ENCODE measurements at places on chromosomes 11 and 22.

DNA sequence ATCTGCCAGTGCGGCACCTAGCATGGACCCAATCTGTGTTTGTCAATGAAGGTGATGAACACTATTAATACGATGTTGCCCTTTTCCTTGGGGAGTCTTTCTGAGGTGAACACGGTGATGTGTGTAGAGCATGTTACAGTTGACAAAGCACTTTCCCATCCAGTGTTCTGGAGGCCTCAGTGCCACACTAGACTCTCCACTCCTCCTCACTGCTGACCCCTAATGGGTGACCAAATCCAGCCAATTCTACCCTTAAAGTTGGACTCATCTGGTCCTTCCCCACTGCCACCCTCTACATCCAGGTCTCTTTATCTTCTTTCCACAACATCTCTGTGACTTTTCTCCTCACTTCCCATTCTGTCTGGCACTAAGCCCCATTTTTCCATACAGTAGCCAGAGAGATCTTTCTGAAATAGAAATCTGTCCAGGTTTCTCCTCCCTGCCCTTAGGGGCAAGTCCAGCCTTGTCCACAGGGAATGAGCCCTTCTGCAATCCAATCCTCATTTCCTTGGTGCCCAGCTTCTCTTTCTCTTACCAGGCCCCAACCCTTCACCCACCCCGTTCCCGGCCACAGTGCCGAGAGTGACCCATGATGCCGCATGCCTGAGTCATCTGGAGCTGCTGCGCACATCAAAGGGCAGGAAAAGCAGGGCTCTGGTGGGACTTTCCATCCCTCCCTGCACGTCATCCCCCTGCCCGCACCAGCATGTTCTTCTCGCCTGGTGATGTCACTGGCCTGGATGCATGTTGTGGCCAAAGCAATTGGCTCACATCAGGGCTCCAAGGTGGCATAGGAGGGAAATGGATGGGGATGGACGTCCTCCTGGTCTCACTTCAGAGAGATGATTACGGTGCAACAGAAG lies 64.2 kb downstream of the RASSF10 start:
- peak; percentile 33 for DNase-seq

DNA sequence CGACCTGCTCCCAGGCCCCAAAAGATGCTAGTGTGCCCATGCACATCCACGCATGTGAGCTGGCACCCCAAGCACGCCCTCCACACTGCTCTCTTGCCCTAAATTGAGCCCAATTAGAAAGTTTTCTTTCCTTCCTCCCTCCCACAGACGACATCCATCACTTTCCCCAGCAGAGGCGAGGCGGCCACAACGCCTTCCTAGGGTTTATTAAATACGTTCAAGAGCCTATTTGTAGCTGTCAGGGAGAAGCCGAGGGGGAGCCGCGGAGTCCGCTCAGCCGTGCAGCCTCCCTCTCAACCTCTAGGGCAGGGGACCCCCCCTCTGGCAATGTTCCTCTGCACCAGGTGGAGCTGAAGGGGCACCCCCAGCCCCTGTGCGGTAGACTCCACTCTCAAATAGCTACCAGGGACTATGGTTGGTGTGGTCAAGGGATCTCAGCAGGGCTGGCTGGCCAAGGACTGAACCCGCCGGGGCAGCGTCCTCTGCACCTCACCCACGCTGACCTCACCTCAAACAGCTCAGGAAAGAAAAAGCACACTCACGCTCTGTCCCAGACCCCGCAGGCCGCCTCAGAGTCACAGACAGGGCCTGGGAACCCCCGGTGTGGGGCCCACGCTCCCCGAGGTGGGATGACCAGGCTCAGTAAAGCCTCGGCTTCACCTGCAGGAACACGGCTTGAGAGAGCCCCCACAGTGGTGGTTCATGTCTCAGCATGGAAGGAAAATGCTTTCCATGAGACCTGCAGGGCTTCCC lies 152.4 kb downstream of the DSCAML1 start:
- no peak for DNase-seq

- DNase-seq, result peak; percentile 25
Measured at GRCh38 chr22:27274770-27275449, 526.6 kb downstream of the MN1 start.

- DNase-seq, result peak; percentile 40
Measured at GRCh38 chr11:10379871-10380568, 75.0 kb upstream of the AMPD3 start.

DNA sequence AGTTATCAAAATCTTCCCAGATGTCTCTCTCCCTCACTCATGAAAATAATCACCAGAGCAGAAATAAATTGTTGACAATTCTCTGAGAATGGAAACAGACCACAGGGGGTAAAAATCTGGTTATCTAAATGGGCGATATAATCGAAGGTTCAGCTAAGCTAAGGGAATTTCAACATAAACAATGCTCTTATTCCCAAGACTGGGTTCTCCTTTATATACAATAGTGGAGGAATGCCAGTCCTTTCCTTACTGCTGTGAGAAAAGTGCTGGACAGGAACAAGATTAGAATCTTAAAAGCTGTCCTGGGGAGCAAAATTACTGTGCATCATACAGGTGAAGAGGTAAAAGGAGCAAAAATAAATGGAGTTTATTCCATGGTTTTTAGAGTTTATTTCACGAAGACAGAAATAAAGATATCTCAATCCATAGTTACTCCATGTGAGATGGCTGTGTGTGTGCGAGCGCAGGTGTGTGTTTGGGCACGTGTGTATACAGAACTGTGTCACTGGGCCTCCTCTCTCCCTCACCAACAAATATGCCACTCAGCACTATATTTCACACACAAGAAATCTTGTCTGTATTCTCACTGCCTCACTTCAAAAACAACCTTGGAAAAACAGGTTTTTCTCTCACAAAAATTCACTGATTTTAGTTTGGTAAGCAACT lies 385.6 kb downstream of the DCDC1 start:
- no peak for DNase-seq

DNA sequence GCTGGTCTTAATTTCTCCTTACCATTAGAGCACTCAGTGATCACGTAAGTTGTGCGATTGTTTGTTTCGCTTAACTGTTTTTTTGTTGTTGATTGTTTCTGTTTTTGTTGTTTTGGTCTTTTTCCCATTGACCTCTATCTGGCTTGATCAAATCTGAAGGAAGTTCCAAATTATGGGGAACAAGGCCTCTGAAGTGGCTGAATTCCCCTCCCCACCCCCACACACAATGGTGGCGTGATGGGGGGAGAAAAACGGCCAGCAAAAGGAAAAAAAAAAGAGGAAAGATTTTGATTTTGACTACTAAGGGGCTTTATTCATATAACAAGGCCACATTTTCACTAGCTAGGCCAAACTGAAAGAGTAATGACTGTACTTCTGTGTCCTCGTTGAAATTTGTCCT lies 53.6 kb downstream of the OSBPL5 start:
- no peak for DNase-seq

DNA sequence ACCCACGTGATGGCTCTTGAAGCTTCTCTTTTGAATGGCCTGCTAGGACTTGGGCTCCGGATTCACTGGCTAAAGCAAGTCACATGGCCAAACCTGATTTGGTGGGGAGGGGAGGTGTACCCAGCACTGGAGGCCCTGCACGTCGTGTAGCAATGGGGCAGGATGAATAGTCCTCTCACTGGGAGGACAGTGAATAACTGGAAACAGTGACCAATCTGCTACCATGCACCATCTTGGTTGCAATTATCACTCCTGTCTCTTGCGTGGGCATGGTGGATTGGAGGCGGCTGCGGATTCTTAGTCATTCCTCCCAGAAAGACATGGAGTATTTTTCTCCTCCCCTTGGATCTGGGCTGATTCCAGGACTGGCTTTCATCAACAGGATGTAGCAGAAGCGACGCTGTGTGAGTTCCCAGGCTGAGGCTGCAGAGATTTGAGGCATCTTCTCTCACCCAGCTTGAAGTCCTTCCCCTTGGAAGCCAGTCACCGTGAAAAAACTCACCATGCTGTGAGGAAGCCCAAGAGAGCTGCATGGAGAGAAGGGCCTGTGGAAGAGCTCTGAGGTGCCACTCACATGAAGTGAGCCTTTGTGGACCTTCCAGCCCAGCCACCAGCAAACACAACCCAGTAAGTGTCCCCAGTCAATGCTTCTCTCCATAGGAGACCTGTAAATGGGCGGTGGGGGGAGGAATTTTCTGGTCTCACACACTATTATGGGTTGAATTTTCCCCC lies 70.4 kb downstream of the IGLL1 start:
- DNase-seq, result peak; percentile 87

Data from fibroblast of pulmonary artery (primary cell).